ENCODE measurements at places on chromosomes 12 and 14.

DNA sequence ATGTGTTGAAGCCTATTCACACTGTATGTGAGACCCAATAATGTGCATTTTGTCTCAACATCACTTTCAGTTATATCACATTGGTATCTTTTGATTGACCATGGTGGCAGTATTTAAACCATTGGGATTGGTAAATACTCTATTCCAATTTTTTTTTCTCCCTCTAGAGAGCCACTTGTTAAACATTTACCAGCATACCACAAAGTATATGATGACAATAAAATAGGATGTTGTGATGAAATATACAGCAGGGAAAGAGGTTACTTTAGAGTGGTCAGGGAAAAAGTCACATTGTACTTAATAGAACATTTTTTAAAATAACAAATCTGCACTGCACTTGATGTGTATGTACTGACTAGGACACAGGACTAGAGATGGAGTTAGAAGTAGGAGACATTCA, 5.6 kb upstream of the LIN7A start:
- DNase-seq = no peak

GRCh38 chr14:99468081-99468480, 12.6 kb downstream of the SETD3 start:
- DNase-seq = no peak

- no peak for DNase-seq
Measured at GRCh38 chr12:61536117-61536516, 724.1 kb upstream of the USP15 start.

DNA sequence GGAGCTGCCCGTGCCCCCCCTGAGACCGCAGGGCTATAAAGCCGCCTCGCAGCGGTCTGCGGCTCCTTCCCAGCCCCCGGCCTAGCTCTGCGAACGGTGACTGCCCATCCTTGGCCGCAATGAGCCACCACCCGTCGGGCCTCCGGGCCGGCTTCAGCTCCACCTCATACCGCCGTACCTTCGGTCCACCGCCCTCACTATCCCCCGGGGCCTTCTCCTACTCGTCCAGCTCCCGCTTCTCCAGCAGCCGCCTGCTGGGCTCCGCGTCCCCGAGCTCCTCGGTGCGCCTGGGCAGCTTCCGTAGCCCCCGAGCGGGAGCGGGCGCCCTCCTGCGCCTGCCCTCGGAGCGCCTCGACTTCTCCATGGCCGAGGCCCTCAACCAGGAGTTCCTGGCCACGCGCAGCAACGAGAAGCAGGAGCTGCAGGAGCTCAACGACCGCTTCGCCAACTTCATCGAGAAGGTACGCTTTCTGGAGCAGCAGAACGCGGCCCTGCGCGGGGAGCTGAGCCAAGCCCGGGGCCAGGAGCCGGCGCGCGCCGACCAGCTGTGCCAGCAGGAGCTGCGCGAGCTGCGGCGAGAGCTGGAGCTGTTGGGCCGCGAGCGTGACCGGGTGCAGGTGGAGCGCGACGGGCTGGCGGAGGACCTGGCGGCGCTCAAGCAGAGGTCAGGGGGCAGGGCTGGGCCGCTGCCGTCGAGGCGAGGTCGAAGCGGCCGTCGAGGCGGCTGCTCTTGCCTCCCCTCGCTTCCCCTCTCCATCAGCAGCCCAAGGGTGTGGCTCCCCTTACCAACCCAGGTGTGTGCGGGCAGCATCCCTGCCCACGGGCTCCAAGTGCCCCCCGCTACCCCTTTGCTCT, at the start of gene PRPH:
Gene PRPH, plus strand, starts transcription at position 66 of the 855 bp plus-strand sequence. Its CDS starts 54 bp downstream, at position 120.
- DNase-seq = no peak

DNA sequence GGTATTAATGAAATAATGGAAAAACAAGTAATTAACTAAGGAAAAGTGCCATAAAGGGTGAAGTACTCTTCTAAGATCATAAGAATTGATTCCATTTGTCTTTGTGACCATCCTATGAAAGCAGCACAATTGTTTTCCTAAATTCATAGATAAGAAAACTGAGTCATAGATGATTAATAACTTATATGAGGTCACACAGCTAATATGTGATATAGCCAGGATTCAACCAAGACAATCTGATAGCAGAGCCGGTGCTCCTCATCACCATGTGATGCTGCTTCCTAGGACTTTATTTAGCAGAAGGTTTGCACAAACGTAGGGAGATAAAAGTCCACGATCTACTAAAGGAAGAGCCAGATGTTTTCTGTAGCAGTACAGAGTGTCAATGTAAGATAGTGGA, 181.5 kb upstream of the SYT1 start:
- no peak for DNase-seq

DNA sequence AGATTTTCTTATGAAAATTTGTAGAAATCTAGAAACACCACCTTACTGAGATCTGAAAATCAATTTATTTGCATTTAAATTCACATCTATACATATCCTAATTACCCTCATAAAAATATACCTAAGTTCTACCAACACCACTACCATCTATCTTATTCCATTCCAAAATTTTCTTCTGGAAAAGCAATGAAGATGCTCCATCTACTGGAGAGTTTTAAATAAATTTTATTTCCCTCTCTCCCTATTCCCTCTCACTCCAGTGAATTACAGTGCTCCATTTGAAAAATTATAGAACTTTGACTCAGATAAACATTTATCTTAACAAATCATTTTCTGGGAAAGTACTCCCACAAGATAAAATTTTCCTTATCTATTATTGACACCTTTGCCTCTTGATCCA, 2.3 kb upstream of the C14orf39 start:
- no peak for DNase-seq

DNA sequence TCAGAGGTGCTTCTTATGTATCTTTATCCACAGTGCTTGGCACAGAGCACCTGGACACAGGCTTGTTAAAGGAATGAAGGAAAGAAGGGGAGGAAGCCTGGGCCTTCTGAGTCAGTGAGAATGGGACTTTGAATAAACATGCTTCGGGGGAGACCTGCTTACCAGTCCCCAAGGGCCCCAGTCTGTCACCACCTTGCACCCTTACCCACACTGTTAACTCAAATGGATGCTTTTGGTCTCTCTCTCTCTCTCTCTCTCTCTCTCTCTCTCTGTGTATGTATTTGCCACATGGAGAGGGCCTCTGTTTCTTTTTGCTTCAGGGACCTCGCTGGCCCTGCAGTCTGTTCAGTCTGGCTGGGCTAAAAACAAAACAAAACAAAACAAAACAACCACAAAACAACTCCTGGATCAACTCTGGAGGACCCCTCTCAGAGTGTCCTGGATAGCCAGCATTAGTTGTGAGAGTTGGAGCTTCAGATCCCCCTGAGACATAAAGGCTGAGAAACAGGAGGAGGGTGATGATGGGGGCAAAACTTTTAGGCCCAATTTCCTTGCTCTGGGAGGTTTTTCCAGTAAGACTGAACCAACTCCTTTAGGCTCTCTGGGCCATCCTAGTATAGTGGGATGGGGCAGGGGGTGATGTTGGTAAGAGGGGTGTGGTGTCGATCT, 1.9 kb downstream of the KIF5A start:
- no peak for DNase-seq

DNA sequence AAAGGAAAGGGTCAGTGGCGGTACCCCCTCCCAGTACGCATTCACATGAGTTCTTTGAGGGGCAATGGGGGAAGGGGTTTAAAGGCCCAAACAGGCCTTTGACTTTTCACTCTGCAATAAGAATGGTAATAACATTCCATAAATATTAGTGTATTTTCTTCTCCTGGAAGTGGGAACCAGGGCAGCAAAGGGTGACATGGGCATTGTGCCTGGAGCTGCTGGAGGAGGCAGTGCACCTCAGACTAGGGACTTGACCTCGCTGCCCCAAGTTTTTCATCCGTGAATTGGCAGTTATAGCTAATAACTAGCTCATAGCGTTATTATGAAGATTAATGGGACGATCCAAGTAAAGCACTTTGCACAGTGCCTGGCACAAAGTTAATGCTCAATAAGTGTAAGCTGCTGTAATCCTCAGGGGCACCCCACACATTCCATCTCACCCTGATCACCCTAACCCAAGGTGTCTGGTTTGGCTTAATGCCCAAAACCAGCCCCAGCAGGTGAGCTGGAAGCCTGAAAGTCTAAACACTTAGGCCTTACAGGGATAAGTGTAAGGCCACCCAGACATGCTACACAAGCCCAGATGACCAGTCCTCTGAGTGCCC, 2.8 kb upstream of the KCNH3 start:
- DNase-seq = no peak

DNA sequence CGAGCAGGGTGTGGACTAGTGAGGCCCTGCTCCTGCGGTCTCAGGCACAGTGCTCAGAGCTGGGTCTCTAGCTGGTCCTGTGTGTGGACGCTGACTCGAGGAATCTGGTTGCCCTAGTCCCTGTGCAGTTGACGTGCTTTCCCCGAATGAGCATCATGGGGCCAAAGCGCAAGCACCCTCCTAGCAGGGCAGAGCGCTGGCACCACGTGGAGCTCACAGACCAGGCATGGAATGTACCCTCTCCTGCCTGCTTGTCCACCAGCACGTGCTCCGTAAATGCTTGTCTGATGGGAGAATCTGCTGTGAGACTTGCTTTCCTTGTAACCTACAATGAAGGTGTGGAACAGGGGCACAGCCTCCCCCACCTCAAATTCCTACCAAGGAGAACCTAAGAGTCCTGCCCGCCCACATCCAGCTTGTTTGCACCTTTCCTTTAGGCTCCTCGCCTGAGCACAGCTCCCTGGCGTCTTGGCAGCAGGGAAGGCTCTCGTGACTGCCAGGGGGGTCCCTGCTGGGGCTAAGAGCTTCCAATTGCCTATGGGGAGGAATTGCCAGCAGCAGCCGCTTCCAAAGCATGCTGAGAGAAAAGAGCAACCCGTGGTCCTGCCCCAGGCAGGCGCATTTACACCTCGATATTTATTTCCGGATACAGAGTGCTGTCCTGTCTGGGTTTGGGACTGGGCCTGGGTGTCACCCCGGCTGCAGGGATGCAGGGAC, 125.0 kb downstream of the PIWIL1 start:
- DNase-seq = no peak

GRCh38 chr12:130761537-130762318, 45.6 kb upstream of the RIMBP2 start:
- DNase-seq = peak; percentile 19

DNA sequence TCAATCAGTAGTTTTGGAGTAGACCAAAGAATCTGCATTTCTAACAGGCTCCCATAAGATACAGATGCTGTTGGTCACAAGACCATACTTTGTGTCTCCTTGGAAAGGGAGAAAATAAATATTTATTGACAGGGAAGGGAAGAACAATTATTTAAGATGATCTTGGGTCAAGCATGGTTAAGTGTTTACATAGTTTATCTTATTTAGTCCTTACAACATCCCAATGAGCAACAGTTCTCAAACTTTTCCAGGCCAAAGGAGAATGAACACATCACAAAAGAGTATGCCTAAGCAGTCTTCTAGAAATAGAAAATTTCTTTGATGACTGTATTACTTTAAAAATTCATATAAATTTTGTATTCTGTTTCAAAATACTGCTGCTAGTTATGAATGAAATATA, 8.8 kb downstream of the LPCAT3 start:
- DNase-seq = no peak

- no peak for DNase-seq
Measured at GRCh38 chr12:94147387-94147990, 888 bp upstream of the PLXNC1 start.

Data from anterior cingulate cortex (tissue), 58 donors.